NCI-H524 (cell line): ENCODE measurements at places on chromosomes 7 and 10.

DNA sequence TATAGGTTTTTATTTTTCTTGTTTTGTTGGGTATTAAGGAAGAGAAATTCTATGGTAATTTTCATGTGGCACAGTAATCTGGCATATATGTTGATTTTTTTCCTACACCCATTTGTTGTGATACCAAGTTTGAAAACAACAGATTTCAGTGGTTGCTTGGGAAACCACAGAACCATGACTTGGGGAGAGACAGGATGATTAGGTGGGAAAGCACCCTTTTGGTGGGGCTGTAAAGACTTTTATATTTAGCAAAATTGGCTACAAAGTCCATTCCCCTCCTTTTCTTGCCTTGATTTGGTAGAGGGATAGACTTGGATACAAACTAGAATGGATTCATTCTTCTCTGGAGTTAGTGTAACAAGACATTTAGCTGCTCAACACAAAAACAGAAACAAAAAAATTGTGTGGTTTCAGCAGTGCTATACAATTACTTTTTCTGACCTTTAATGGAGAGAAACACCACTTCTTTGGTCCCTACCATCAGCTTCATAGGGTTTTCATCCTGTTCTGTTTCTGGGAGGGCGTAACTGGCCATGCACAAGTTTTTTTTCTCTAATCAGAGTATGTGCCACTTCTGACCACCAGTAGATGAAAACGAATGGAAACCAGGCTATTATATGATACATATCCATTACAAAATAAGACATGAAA is 52.7 kb downstream of the FIGNL1 start:
- no peak for DNase-seq

DNA sequence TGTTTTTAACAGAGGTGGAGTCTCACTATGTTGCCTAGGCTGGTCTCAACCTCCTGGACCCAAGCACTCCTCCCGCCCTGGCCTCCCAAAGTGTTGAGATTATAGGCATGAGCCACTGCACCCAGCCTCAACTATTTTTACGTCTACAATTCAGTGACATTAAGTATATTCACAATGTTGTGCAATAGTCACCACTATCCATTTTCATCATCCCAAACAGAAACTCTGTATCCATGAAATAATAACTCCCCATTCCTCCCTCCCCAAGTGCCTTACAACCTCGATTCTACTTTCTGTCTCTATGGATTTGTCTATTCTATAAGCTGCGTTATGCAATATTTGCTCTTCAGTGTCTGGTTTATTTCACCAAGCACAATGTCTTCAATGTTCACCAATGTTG is 20.3 kb upstream of the ZNRF2 start:
- DNase-seq: no peak

GRCh38 chr7:91342346-91342745 is 78.1 kb downstream of the FZD1 start:
- DNase-seq: no peak

- DNase-seq: no peak
Observed at GRCh38 chr7:157513682-157514081, 176.9 kb downstream of the DNAJB6 start.

GRCh38 chr10:102610441-102610887 is 33.8 kb upstream of the TRIM8 start:
- no peak for DNase-seq

DNA sequence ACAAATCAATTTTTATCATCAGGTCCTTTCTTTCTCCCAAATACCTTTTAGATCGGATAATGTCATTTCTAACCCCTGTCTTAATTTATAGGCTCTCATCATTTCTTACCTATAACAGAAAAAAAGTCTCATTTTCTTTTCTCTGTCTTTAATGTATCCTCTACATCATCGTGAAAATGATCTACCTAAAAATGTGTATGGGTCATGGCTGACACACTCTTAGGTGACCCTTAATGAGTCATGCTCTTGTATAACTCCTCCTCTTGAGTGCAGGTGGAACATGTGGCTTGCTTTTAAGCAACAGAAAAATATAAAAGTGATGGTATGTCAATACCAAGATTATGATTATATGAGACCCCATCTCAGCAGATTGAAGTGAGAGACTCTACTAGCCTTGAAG is 139.4 kb downstream of the SEMA3C start:
- no peak for DNase-seq

DNA sequence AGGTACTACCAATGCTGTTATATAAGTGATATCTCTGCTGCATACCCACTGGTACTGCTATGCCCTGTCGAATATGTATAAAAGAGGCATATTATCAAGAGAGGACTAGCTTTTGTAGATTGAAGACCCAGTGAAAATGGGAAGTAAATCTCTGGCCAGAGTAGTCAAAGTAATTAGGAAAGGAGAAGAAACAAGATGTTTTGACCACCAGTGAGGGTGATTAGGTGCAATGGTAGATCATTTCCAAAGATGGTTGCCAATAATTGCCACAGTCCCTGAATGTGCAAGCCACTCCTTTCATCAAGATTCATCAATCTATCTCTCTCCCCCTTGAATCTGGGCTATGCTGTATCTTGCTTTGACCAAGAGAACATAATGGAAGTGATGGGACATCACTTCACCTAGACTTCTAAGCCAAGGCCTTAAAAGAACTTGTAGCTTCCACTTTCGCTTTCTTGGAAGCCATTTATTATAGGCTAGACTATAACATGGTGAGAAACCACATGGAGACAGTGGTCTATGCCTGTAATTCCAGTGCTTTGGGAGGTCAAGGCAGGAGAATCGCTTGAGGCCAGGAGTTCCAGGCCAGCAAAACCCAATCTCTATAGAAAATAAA is 52.6 kb upstream of the ST8SIA6 start:
- DNase-seq: no peak

- no peak for DNase-seq
Observed at GRCh38 chr10:12719365-12719764, 282.1 kb downstream of the CCDC3 start.

- DNase-seq: no peak
Observed at GRCh38 chr7:84162584-84162983, 32.0 kb downstream of the SEMA3A start.

DNA sequence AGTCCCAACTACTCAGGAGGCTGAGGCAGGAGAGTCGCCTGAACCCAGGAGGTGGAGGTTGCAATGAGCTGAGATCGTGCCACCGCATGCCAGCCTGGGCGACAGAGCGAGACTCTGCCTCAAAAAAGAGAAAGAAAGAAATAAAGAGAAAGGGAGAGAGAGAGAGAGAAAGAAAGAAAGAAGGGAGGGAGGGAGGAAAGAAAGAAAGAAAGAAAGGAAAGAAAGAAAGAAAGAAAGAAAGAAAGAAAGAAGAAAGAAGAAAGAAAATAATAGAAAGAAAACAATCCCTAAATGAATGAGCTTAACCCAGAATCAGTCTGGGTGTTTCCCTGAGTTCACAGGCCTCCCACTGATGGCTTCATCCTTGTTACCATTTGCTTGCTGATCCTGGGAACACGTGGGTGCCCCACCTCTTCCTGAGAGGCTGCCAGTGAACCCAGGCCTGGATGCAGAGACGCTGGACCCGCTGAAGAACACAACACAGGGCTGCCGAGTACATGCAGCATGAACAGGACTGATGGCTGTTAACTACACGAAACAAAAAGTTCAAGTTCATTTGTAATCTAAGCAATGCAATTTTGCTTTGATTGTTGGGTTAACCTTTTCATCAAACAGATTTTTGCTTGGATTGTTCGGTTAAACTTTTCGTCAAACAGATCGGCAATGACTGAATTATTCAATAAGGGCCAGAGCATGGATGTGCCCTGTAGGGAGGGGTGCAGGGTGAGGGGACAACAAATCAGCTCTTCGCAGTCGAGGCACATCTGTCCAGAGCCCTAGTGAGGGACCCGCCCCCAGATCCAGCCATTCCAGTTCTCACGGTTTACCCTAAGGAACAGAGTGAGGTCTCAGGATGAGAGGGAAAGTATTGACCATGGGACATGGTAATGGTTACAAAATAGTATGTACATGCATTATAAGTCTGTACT is 11.5 kb downstream of the NPFFR1 start:
- no peak for DNase-seq

DNA sequence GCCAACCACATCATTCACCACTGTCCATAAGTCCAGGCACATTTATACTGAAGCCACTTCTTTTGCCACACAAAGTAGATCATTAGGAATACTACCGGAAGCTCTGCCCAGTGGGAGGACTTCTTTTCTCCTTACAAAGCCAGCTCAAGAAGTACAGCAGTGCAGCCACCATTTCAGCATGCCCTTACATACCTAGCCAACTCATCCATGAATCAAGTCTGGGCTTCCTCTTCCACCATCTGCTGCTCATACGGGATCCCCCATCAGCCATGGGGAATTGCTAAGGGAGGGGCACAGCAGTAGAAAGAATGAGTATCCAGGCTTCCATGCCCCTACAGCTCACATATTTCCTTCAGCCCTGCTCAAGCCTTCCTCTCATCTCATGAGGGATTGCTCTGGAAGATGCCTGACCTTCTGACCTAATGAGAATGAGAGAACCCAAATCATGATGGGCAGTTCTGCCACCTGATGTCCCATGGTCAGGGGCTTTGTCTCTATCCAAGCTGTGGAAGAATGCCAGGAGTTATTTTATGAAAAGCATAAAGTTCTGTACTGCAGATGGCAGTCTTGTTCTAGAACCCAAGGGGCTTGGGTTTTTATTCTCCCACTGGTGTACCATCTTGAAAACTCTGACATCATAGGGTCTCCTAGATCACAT is 39.5 kb downstream of the ACSM6 start:
- no peak for DNase-seq

- no peak for DNase-seq
Observed at GRCh38 chr10:114078346-114078745, 34.7 kb downstream of the ADRB1 start.

DNA sequence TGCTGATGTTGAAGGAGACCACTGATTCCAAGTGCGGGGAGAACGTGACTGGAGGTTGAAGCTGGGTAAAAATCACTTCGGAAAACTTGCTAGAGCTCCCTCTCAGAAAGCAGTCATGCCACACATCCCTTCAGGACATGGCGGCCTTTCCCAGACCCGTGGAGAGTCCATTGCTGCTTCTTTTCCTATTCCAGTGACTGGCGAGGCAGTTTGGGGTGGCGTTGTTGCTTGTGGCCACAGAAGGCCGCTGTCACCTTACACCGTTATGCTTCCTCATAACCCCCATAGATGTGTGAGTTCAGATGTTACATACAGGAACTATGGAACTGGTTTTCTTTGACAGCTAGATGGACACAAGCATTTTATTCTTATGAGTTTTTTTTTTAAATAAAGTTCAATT is 235.6 kb upstream of the POM121L12 start:
- no peak for DNase-seq

DNA sequence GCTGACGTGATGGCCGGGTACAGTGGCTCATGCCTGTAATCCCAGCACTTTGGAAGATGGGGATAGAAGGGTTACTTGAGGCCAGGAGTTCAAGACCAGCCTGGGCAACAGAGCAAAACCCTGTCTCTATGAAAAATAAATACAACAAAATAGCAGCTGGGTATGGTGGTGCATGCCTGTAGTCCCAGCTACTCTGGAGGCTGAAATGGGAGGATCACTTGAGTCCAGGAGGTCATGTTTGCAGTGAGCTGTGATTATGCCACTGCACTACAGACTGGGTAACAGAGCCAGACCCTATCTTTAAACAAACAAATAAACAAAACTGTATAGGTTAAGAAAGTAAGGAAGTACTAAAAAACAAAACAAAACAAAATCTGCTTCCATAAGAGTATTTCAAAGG is 6.2 kb upstream of the CUL2 start:
- DNase-seq: no peak

- peak; percentile 1 for DNase-seq
Observed at GRCh38 chr10:96390460-96390864, 31.7 kb upstream of the OPALIN start.

- DNase-seq: no peak
Observed at GRCh38 chr10:22454634-22455033, 109.3 kb downstream of the SPAG6 start.

- no peak for DNase-seq
Observed at GRCh38 chr10:112221545-112221944, 38.0 kb upstream of the GPAM start.

GRCh38 chr10:107071301-107071700 is 93.2 kb downstream of the SORCS1 start:
- no peak for DNase-seq

- DNase-seq: no peak
Observed at GRCh38 chr10:52778511-52779392, 6.2 kb upstream of the MBL2 start.

DNA sequence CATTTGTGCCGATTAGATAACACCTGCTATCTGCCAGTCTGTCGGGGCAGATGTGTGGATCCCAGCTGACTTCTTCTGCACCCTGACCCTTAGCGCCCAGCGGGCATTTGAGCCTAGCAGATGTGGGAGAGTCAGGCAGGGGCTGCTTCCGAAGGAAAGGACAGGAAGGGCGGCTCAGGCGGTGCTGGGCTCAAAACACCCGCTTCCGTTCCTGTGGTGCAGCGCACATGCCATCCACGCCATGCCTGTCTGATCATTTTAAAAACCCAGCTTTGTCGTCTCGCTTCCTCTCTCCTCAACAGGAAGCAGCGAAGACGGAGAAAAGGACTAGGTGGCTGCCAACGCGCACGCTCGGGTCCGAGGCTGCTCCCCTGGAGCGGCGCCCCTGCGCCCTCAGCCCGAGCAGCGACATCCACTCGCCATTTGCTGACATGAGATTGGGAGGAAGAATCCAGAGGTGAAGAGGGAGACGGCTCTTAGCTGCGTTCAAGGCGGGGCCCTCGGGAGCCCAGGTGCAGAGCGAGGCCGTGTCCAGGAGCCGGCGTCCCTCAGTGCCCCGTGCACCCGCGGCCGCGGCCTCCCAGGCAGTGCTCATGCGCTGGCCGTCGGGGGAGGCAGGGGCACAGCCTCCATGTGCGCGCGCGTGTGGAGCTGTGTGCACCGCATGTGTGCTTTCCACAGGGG is 5.9 kb upstream of the BHLHA15 start:
- no peak for DNase-seq

- DNase-seq: no peak
Observed at GRCh38 chr10:86261941-86262687, 104.5 kb downstream of the GRID1 start.

GRCh38 chr7:19368491-19368925 is 223.3 kb upstream of the FERD3L start:
- DNase-seq: no peak

DNA sequence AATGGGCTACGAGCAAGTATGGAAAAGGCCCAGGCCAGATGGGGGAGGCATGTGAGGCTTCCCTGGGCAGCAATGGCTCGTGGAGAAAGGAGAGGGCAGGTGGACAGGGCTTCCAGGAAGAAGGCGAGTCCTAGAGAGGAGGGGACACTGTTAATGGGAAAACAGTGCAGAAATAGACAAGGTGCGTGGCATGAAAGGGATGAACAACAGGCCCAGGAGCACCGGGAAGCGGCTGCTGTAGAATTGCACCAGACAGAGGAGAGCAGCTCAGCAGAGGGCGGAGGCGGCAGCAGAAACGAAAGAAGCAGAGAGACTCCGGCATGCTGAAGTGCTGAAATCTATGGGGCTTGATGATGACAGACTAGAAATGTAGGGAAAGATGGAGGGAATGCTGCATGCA is 102.1 kb downstream of the PIP4K2A start:
- DNase-seq: no peak

- no peak for DNase-seq
Observed at GRCh38 chr7:152435384-152436110, at the start of gene KMT2C. KMT2C (minus strand) TSS chr7:152436003; CDS start chr7:152435786, 217 bp downstream.
